GM12878 (cell line): ENCODE measurements at places on chromosomes 7 and 10.

DNA sequence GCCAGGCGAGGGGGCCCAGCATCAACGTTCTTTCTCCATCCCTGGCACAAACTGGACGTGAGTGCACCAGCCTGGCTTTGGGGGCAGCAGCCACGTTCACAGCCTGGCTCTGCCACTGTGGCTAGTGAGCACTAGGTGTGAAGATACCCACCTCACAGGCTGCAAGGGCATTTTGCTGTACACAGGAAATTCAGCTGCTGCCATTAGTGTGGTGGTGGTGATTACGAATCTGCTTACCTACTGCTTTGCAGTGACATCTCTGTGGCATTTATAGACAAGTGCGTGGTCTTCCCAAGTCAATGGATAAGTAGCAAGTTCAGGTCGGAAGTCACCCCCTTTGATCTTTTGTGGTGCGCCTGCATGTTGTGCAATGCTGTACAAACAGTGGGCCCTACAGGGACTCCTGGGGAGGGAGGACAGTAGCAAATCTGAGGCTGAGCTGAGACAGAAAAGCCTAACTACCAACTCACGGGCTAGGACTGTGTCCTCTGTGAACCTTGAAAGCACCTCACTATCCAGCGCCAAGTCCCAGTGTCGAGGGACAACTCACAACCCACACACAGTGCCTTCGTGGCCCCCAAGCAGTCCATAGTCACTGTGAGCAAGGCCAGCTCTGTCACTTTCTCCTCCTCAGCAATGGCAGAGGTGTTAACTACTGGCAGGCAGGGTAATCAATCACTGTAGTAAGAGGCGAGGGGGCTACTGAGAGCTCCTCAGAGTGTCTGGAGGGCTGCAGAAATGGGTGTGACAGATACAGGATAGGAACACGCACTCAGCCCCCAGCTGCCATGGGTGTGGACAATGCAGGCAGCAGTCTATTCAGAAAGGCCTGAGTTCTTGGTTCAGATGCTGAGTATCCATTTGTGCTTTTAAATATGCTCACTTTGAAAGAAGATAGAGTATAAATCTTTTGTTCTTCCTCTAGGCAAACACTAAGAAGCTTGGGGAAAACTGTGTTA is 17.0 kb upstream of the MMP21 start:
- no peak for DNase-seq

- DNase-seq, result no peak
Observed at GRCh38 chr7:78777829-78778228, 675.6 kb downstream of the MAGI2 start.

DNA sequence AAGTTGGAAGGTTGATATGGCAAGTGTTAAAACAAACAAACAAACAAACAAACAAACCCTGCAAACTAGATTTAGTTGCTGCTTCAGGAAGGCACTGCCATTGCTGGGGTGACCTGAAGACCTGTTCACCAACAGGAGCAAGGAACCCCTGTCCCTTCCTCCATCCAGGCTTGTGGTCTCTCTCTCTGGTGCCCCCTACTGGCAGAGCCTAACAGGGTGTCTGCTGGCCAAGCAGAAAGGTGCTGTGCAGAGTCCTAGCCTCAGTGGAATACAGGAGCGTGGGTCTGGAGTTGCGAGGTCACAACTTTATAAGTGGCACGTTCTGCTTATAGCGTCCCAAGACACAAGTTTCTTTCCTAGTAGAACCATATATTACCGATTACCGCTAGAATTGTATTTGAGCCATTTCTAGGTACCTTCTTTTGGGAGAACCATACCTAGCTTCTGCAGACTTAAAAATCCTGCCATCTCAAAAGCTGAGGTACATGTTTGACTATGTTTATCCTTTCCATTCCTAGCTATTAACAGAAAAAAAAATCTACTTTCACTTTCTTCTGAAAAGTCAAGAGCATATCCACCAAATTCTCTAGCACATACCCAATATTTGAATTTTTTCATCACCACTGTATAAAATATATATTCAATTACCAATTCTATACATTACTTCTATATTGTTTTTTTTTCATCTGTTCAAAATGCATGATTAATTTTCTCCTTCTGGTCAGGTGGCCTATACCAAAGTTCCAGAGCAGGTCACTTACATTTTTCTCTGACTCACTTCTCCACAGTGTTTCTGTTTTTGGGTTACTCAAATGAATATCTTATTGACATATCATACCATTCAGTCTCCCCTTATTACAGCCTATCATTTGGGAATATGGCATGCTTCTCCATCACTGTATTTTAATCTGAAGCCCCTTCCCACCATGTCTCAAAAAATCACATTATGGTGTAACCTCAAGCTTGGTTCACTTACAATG is 29.1 kb upstream of the CALD1 start:
- DNase-seq, result no peak

- DNase-seq, result peak; percentile 88
Observed at GRCh38 chr7:24963218-24963617, 16.8 kb downstream of the OSBPL3 start.
